Aorta (tissue), 5 donors: ENCODE measurements at places on chromosomes 11 and 22. TPM values are rescaled to one million over a fixed set of nuclear protein-coding genes. Genes with fewer than 3 reads are reported as not detected.

Gene CCDC73
- not detected for total RNA-seq

Gene PHETA2
- total RNA-seq, result 24.4 TPM

Gene SSTR3
- not detected for total RNA-seq

Gene APOA5
- not detected for total RNA-seq

DNA sequence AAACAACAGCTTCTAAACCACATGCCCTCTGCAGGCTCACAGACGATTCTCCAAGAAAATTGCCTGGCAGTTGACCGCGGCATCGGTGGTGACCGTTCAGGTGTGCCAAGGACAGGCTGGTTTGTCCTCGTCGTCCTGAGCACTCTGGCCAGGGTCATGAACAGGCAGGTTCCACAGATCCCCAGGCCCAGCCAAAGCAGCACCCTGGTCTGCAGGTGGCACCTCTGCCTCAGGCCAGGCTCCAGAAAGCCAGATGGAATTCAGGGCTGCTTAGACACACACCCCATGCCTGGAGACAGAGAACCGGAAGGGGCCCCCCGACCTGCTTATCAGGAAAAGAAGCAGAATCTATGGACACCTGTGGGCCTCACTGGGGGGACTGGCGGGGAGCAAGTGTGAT, 338.7 kb downstream of the BRD1 start:
- no peaks in the 10 kb centered on the region for H3K27me3 ChIP-seq
- H3K4me3 ChIP-seq, result no peak overlapping the region
- no peaks in the 10 kb centered on the region for H3K4me1 ChIP-seq
- no peak for DNase-seq
- H3K27ac ChIP-seq, result no peak overlapping the region

DNA sequence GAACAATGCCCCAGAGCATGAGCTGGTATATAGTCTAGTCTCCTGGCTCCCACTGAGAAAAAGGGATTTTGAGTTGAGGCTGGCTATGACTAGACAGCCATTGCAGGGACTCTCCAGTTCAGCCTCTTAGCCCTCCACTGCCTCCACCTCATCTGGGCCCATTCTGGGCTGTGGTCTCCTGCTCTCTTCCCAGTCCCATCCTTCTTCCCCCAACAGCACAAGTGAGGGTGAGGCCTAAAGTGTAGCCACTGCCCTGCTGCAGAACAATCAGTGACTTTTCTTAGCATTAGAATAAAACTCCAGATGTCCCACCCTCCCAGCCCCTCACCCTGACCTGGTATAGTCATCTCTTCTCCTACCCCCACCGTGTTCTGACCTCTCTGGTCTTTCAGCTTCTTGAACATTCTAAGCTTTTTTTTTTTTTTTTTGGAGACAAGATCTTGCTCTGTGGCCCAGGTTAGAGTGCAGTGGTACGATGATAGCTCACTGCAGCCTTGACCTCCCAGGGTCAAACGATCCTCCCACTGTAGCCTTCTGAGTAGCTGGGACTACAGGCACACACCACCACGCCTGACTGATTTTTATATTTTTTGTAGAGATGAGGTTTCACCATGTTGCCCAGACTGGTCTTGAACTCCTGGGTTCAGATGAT, 4.3 kb downstream of the MED15 start:
- H3K4me1 ChIP-seq, result peaks cover 5% of the 10 kb centered on the region
- H3K27ac ChIP-seq, result no peak overlapping the region

- H3K4me3 ChIP-seq, result no peak overlapping the region
- H3K27ac ChIP-seq, result no peak overlapping the region
- no peaks in the 10 kb centered on the region for H3K4me1 ChIP-seq
- no peak for DNase-seq
Observed at GRCh38 chr11:117251506-117251905, 19.0 kb downstream of the RNF214 start.

DNA sequence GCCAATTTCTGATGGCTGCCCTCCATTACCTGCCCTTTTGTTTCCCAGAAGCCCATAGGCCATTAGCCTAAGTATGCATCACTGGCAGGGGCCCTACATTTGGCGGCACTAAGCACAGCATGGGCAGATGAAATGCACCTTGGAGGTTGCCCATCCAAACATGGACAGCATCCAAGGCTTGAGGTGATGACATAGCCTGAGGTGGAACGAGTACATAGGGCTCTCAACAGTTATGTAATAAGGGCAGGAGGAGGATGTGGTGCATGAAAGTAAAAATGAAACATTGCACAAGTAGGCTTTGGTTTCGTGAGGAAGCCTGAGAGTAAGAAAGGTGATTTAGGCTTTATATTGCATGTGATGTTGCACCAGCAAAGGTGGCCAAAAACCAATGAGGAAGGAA, 148.1 kb downstream of the FAM76B start:
- H3K4me1 ChIP-seq, result peaks cover 7% of the 10 kb centered on the region
- H3K27me3 ChIP-seq, result no peaks in the 10 kb centered on the region
- no peak overlapping the region for H3K27ac ChIP-seq
- H3K4me3 ChIP-seq, result no peak overlapping the region
- peak; percentile 58 for DNase-seq
- H3K36me3 ChIP-seq, result no peaks in the 10 kb centered on the region
